Panc1 (cell line): ENCODE measurements at places on chromosomes 2 and 18.

DNA sequence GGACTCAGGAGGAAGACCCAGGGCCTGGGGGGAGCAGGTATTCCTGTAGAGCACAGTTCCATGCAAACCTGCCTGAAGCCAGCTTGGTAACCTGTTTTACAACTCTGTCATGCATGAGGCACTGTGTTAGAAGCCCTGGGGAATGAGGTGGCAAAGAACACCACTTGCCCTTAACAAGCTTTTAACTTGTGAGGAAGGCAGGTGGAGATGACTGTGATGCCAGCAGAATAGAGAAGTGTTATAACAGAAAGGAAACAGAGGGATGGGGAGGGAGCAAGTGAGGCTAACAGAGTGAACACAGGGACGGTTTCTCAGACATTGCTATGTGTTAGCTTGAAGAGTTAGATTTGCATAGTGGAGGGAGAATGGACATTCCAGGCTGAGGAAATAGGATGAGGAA, 11.5 kb upstream of the IL1A start:
- no peak for DNase-seq

DNA sequence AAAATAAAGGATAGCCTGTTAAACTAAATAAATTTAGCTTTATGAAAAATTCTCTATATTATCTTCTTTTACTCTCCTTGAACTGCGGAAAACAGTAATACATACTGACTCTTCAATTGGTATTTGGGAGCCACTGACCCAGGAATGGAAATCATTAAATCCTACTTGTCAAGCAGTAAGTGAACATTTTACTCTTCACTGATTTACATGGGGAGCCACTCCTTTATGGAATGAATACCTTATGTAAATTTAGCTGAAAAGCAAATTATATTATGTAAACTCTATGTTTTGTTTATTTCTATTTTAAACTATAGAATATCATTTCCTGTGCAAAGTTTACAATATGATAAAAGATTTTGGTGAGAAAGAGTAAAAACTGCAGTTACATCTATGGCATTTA, 85.2 kb downstream of the STRADB start:
- no peak for DNase-seq

- no peak for DNase-seq
These were observed 198.7 kb downstream of the DOK6 start for GRCh38 chr18:69599377-69599776.

DNA sequence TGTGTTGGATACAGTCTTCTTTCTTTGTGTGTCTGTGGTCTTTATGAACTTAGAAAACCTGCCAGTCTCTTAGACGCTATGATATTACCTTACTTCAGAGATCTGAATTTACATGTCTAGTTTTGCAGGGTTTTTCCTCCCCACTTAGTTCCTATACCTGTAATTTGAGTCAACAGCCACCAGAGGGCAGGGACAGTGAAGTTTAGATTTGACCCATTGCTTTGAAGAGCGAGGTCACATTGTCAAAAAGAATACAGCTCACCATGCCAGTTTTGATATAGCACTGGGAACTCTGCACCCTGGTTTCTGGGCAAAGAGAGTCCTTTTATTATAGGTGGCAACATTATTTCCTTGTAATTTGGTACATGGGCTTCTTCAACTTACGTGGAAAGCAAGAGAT, 102.3 kb downstream of the MAPK4 start:
- no peak for DNase-seq

DNA sequence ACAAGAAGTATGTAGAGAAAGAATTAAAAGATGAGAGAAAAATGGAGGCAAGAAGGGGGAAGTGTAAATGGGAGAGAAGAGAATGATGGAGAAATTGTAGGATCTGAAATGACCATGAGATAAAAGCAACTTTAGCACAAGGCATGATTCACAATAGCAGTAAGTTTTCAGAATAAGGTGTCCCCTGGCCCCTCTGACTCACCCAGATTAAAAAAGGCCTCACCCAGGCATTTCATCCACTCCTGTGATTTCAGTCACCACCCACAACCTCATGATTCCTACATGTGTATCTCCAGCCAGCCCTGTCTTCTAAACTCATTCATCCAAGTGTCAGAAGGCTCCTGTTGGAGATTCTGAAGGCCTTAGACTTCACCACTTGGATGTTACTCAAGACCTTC, 56.6 kb downstream of the SP100 start:
- DNase-seq = no peak

DNA sequence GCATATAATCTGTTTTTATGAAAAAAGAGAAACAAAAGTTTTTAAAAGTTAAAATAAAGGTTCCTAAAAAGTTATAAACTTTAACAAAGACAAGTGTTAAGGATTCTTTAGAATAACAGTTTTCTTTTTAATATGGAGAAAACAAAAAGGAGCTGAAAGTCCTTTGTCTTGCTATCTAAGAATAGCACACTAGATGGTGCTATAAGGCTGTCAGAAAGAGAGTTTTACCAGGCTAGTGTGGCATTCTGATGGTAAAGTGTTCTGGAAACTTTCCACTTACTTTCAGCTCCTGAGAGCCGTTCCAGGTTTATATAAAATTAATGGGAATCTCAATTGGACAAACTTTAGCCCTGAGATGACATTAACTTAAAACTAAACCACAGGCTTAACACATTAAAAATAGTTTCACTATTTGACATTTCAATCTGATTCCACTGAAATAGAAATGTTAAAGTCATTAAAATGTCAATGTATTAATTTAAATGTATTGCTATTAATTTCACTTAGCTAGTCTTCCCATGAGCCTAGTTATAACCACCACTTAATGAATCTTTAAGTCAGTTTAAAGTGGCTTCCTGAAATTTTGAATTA, 3.7 kb downstream of the FBXO48 start:
- DNase-seq = no peak

GRCh38 chr2:223494496-223494895, 107.7 kb downstream of the SCG2 start:
- DNase-seq = no peak

GRCh38 chr2:221502270-221503010, 69.7 kb downstream of the EPHA4 start:
- DNase-seq = no peak

DNA sequence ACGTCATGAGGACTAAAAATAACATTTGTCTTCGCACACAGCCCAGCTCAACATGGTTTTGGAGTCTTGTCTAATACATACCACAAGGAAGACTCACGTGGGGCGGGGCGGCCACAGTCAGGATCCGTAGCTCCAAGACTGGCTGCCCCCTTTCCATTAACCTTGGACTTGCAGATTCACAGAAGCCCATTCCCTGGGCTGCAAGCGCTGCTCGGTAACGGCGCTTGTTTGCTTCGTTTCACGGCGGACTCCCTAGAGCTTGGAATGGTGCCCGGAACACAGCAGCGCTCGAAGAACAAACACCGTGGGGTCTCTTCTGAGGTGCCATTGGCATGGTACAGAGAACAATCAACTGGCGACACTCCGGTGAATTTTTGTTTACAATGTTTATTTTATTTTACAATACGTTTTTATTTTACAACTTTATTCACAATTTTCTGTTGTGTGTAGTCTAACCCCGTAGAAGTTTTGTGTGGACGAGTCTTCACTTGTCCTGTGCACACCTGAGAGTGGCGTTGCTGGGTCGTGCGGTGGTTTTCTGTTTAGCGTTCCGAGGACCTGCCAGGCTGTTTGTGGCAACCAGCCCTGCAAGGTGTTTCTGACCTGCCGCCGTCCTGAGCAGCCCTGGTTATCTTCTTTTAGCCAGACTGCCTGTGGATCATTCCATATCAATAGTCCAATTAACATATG, 126.5 kb downstream of the GALR1 start:
- no peak for DNase-seq

DNA sequence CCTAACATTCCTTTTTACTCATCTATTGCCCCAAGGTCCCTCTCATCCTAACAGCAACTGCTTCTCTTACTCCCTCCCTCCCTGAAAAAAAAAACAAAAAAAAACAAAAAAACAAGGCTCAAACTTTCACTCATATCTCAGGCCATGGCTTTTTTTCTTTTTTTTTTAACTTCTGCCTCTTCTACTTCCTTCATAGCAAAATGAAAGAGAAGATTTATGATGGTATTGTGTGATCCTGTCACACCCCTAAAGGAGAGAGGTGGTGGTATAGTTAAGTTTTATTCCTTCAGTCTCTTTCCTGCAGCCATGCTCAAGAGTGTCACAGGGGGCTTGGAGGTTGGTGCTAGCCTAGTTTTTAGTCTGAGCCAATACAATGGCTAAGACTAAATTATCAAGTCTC, 21.5 kb upstream of the EPC2 start:
- DNase-seq = no peak

GRCh38 chr2:118668431-118669424, 178.7 kb downstream of the EN1 start:
- peak; percentile 84 for DNase-seq

DNA sequence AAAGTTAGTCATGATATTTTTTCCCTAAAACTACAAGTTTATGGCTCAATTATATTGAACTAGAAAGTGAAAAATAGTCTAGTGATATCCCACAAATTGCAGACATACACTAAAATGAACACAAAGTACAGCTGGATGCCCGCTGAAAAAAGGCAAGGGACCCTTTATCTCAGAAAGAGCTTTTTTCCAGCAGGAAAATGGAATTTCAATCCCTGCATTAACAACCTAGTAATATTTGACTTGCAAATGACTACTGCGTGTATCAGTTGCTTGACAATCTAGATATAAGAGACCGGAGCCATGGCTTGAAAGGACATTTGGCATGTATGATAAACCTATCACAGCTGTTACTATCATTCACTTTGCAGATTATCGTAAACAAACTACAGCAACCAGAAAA, 49.1 kb downstream of the LRPPRC start:
- DNase-seq = no peak

DNA sequence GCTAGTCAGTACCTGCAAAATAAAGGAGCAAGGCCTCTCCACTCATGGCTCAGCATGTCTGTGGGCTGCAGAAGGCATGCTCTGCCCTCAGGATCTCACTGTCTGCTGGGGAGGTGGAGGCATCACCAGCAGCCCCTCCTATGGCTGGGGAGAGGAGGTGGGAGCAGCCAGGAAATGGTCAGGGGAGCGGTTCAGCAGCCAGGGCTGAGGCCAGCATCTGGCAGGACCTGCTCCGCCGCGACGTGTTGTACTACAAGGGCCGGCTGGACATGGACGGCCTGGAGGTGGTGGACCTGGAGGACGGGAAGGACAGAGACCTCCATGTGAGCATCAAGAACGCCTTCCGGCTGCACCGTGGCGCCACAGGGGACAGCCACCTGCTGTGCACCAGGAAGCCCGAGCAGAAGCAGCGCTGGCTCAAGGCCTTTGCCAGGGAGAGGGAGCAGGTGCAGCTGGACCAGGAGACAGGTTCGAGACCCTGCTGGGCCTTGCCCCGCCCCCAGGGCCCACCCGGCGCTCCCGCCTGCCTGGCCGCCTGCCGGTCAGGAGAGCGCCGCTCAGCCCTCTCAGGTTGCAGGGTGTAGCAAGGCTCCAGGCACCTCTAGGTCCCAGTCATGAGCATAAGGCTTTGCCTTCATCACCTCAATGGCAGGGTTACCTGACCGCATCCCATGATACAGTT, 49.0 kb downstream of the FAM168B start:
- DNase-seq = no peak

DNA sequence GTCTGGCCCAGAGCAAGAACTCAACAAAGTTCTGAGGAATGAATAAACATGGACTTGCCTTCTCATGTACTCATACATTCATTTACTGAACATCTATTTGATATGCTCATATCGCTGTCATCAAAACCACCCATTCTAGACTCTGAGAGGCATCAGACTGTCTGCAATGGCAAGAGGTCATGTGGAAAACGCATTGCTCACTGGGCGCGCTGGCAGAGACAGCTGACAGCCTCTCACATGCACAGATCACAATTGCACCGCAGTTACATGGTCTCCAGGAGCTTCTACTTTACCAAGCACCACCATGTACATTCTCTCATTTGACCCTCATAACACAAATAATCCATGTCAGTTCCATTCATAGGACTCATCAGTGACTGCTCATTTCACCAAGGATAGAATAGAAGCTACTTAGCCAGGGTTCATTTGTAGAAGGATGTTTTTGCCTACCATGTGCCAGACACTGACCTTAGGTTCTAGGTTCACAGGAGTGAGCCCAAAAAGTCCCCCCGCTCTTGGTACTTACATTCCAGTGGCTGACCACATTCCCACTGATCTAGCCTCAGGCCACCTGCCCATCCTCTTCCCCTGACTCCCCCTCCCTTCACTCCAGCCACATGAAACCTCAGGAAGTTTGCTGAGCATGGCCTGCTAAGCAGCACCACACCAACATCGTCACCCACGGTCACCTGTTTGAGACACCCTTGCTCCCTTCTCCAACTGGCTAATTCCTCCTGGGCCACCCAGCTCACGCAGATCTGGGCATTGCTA, 6.1 kb downstream of the FAM124B start:
- no peak for DNase-seq

DNA sequence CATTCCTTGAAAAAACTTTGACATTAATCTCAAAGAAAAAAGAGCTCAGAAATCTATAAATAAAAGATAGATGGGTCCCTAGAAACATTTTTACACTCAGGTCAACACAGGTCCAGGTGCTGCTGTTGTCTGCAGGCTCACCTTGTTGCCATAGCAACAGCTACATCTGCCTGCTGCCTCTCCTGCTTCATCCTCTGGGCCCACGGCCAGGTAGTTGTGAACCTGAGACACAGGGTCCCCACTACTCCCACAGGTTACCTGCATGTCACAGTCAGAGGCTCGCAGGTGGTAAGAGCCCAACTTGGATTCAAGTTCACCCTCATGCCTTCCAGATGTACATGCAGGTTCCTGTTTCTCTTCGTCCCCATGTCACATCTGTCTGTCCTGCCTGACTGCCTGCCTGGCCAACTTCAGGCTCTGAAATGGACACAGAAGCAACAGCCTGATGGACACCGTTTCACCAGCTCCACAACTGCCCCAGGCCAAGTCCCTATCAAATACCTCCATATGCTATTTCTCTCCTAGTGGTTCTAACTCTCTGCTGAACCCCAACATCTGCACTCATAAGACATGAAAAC, 88.3 kb upstream of the SALL3 start:
- no peak for DNase-seq

DNA sequence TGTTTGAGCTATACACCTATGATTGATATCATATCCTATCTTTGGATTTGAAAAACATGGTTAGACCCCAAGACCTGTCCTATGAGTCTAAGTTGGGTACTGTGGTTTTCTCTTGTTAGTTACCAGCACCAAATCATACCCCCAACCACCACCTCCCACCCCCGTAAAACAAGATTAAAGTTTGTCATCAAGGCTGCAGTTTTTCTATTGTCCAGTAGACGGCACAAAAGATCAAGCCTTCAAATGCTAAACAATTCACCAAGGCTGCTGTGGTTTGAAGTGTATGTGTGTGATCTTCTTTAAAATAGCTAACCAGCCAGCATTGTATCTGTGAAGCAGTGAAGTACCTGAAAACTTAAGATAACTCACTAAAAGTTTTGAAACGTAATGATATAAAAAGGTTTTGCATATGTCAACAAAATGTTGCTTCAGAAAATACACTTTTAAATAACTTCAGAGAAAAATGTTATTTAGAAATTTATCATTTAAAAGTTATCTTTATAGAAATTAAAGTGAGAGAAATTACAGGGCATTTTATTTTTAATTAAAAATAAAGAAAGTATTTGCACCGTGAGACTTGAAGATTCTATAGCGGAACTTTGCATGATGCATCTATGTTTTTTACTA, 5.8 kb upstream of the MEIS1 start:
- peak; percentile 53 for DNase-seq
